SK-N-SH (cell line): ENCODE measurements at places on chromosomes 5 and 9.

DNA sequence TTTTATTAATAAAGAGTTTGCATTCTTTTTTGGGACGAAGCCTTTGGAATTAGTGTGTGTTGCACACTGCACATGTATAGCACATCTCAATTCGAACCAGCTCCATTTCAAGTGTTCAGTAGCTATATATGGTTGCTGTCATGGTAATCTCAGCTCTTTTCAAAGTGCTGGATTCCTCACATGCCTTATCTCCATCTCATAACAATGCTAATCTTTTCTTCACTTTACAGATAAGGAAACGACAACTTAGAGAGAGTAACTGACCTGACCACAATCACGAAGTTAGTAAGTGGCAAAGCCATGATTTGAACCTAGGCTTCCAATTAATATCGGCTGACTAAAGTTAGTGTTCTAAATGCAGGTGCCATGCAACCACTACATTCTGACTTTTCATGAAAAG lies 204.8 kb upstream of the RASEF start:
- H3K27me3 ChIP-seq, result no peaks in the 10 kb centered on the region
- peaks cover 4% of the 10 kb centered on the region for H3K36me3 ChIP-seq
- no peak for DNase-seq
- peaks cover 19% of the 10 kb centered on the region for H3K4me1 ChIP-seq
- no peak overlapping the region for H3K4me3 ChIP-seq

- no peaks in the 10 kb centered on the region for H3K4me1 ChIP-seq
- H3K4me3 ChIP-seq, result no peak overlapping the region
- no peak for DNase-seq
- H3K36me3 ChIP-seq, result no peaks in the 10 kb centered on the region
Observed at GRCh38 chr5:110082194-110082593, 392.5 kb downstream of the MAN2A1 start.

DNA sequence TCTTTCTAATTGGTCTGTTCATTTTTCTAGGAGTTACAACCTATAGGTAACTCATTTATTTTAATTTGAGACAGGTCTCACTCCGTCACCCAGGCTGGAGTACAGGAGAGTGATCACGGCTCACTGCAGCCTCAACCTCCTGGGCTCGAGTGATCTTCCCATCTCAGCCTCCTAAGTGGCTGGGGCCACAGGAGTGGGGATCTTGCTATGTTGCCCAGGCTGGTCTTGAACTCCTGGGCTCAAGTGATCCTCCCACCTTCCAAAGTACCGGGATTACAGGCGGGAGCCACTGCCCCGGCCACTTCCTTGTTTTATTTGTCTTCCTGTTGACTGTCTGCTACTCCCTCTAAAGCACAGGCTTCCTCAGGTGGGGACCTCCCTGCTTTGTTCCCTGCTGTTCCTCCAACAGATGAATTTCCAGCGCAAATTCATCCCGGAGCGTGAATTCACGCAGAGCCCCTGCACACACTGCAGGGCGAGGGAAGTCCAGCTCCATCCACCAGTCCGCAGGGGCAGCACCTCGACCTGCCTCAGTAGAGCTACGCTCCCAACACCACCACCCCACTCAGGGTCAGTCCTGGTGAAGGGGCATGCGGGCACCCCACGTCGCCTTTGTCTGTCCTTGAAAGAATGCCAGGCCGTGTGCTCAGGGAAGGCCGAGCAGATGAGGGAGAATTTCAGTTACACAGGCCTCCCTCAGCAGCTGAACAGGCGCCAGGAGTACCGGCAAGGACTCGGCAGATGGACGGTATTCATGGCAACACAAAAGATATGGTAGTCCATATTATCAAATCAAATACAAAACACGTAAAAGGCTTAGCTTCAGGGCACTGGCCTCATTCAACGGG lies 6.3 kb downstream of the QSOX2 start:
- no peak overlapping the region for H3K27ac ChIP-seq
- peaks cover 4% of the 10 kb centered on the region; the same call in 1 of the 2 replicates for H3K4me1 ChIP-seq
- H3K36me3 ChIP-seq, result no peaks in the 10 kb centered on the region
- no peak overlapping the region for H3K4me3 ChIP-seq

DNA sequence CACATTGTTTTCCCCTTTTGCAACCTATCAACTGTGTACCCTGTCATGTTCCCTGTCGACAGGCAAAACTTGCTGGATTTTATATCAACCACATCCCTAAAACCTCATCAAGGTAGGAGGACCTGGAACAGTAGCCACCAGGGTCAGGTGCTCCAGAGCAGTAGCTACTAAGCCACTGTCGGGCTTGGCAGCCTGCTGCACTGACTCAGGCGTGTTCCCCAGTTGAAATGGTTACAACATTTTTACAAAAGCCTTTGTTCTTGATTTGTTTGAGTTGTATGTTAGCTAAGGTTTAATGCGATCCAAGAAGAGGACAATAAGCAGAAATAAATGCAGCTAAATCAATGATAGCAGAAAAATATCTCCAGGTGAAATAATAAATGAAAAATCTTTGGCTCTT lies 407.4 kb upstream of the TLE4 start:
- H3K36me3 ChIP-seq, result no peaks in the 10 kb centered on the region
- no peaks in the 10 kb centered on the region for H3K27me3 ChIP-seq

- peak; percentile 69 for DNase-seq
- peaks cover 39% of the 10 kb centered on the region; the same call in 1 of the 2 replicates for H3K4me1 ChIP-seq
- no peak overlapping the region for H3K4me3 ChIP-seq
- no peak overlapping the region for H3K27ac ChIP-seq
- no peaks in the 10 kb centered on the region for H3K27me3 ChIP-seq
- no peaks in the 10 kb centered on the region for H3K36me3 ChIP-seq
Observed at GRCh38 chr9:113564498-113565237, 101.1 kb downstream of the RGS3 start.

GRCh38 chr5:103849934-103850333 lies 287.3 kb upstream of the NUDT12 start:
- H3K27me3 ChIP-seq, result no peaks in the 10 kb centered on the region
- H3K36me3 ChIP-seq, result no peaks in the 10 kb centered on the region
- no peak overlapping the region for H3K4me3 ChIP-seq
- no peak for DNase-seq
- H3K27ac ChIP-seq, result peak overlapping the region; percentile 86; the same call in 1 of the 2 replicates
- no peaks in the 10 kb centered on the region; the same call in 1 of the 2 replicates for H3K4me1 ChIP-seq

DNA sequence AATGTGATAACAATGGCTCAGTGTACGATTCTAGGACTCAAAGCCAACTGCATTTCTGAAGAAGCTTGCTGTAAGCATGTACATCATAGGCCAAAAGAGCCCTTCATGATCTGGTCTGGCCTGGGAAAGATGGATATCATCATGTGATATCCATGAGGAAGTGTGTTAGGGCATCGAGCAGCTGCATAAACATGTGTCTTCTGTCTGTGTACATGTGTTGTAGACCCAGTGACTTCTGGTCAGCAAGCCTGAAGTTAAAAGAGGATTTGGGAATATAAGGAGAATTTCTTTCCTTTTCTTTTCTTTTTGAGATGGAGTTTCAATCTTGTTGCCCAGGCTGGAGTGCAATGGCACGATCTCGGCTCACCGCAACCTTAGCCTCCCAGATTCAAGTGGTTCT lies 15.5 kb upstream of the NAA35 start:
- no peak overlapping the region for H3K27ac ChIP-seq
- H3K27me3 ChIP-seq, result no peaks in the 10 kb centered on the region
- H3K36me3 ChIP-seq, result no peaks in the 10 kb centered on the region
- H3K4me1 ChIP-seq, result no peaks in the 10 kb centered on the region
- DNase-seq, result no peak

- H3K27me3 ChIP-seq, result no peaks in the 10 kb centered on the region
- no peak overlapping the region for H3K4me3 ChIP-seq
- DNase-seq, result no peak
- no peaks in the 10 kb centered on the region for H3K4me1 ChIP-seq
- peak overlapping the region; percentile 15; the same call in 1 of the 2 replicates for H3K27ac ChIP-seq
Observed at GRCh38 chr5:92758552-92758951, 822.5 kb downstream of the NR2F1-AS1 start.
